Astrocyte (in vitro differentiated cells and primary cell): ENCODE measurements at places on chromosomes 13 and 19. TPM values are rescaled to one million over a fixed set of nuclear protein-coding genes. Genes with fewer than 3 reads are reported as not detected.

DNA sequence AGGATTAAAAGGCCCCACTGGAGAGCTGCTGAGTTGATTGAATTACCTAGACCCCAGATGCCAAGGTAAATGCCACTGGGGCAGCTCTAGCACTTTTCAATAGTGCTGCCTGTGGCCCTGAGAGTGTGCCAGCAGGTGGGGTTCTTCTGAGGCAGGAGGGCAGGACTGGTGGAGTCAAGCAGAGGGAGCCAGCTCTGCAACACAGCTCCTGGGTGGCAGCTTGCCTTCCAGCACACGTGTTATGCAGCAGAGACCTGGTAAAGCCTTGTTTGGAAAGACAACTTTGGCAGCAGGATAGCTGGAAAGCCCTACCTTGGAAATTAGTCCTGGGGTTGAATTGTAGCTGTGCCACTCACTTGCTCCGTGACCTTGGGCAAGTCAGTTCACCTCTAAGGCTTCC is 306.6 kb downstream of the ATP8A2 start:
- no peak for DNase-seq

SIRT2 gene
- 35.3 and 35.7 TPM in 2 replicates for total RNA-seq

DNA sequence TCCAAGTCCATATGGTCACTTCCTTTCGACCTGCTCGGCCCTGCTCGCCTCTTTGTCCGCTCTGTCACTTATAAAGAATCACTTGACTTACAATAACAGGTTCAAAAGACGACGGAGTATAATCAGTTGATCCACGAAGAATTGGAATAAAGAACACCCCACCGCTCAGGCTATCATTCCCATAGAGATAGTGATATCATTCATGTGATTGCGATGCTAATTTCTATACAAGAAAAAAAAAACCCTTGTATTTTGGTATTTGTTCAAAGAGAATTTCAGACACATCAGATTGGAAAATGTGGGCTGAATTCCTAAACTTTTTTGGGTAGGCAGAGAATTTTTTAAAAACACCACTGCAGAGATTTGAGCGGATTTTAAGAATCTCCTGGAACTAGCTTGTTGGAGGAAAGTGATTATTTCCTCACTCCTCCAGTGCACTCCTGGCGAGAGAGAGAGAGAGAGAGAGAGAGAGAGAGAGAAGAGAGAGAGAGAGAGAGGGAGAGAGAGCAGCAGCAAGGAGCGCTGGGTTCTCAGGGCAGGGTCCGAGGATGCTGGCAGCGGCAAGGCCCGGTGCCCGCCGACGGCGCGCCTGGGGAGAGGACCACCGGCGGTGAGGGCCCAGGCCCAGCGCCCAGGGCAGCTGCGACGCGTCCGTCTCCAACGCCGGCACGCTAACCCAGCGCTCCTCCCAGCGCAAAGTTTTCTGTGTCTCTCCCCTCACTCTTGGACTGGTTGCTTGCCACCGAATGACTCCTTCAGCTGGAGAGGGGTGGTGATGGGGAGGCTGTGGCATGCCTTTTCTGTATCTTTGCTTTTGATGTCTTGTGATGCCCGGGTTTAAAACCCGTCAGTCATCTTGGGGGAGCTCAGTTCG is 149.0 kb upstream of the ZNF536 start:
- DNase-seq: no peak

DNA sequence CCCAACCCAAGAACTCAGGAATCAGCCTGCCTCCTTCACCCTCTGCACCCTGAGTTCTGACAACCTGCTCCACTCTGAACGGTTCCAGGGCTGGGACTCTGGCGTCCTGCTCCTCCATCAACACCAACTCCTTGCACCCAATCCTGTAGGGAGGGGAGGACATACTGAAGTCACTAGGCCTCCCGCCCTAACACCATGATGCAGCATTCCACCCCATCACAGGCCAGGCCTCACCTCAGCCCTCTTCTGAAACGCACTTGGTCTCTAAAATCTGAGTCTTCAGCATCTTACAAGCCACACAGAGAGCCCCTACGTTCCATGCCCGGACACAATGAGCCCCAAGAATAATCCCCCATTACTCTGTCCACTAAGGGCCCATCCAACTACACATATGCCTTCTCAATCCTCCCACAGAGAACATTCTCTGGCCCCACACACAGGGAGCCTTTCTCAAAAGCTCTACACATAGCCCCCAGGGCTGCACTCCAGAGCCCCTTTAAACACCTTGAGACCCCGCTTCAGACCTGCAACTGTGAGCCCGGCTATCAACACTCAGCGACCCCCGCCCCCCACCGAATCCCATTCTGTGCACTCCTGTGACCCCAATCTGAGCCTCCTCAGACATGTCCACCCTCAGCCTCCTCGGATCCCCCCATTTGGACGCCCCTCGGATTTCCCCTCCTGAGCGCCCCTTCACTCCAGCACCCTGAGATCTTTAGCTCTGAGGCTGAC is 567 bp downstream of the ALKBH6 start:
- no peak for DNase-seq

GRCh38 chr19:10670182-10670581 is 16.0 kb downstream of the ILF3 start:
- no peak for DNase-seq

- no peak for DNase-seq
Measured at GRCh38 chr19:48752496-48753365, at the start of gene FUT1. Gene FUT1, minus strand, starts transcription at chr19:48752641. Its CDS starts 1,360 bp downstream, at chr19:48751281.

- DNase-seq: peak; percentile 31
Measured at GRCh38 chr19:48745208-48745995, 1.3 kb downstream of the IZUMO1 start.

DNA sequence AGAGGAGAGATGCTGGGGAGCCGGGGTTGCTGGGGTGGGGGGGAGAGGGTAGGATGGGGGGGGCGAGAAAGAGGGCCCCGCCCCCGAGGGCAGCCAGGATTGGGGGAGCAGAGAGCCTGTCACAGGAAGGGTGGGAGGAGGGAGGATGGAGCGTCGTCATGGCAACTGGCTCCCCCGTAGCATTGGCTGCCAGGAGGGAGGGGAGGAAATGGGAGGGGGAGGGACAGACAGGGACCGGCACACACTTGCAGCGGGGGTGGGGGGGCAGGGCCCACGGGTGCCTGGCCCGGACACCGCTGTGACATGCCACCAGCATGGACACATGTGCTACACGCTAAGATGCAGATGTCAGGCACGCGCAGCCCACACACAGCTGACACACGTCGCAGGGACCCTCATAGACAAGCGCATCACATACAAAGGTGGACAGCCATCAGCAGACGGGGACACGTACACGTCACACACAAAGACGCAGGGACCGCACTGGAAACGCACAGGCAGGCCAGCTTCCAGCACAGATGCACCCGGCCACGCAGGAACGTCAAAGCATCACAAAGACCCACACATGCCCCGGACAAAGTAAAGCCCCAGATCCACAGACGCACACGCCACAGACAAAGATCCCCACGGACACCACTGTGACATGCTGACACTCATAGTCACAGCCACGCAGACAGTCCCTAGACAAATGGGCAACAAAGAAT is at the start of gene LMTK3:
Gene LMTK3 (minus strand): TSS at position 36 of the 704 bp plus-strand sequence. CDS start 259 bp downstream, outside the sequence.
- peak; percentile 26 for DNase-seq

ZFR2 gene
- 2.0 and 2.1 TPM in 2 replicates for total RNA-seq

GRCh38 chr13:29943273-29943672 is 92.9 kb upstream of the UBL3 start:
- no peak for DNase-seq

DNA sequence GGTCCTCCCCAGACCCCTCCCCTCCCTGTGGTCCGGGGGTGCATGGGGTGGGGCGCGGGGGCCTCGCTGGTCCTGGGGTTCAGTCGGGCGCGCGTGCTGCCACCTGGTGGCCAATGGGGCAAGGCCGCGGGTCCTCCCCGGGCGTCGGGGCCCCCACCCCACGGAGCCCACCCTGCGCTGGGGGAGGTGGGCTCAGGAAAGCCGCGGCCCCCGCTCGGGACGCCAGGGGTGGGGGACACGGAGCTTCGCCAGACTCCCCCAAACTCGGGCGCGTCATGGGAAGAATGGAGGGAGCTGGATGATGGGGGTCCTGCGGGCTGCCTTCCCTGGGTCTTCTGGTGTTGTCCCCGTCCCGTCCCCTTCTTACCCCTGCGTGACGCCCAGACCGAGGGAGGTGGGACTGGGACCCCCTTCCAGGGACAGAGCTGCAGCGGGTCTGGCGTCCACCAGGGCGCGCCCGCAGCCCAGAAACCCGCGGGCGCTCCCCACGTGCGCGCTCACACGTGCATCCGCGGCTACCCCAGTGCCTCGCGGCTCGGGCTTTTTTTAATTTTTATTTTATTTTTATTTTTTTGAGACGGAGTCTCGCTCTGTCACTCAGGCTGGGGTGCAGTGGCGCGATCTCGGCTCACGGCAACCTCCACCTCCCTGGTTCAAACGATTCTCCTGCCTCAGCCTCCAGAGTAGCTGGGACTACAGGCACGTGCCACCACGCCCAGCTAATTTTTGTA is 19.8 kb upstream of the TCF3 start:
- DNase-seq: no peak

TPM4 gene
- 811 and 843 TPM in 2 replicates for total RNA-seq

GRCh38 chr19:10292206-10292788 is 2.5 kb downstream of the ICAM5 start:
- DNase-seq: no peak

DNA sequence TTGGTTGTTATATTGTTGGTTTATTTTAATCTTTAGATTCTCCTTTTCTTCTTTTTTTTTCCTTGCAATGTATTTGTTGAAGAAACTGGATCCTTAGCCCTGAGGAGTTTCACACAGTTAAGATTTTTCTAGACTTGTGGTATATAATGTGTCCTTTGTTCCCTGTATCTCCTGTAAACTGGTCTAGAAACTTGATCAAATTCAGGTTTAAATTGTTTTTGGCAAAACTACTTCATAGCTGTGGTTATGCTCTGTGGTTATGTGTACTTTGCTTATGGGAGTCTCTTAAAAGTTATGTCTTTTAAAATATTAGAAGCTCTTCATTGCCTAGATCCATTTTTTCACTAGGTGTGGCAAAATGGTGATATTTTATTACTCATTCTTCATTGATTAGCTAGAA is 3.7 kb upstream of the MTRF1 start:
- peak; percentile 71 for DNase-seq

ATP8B3 gene
- total RNA-seq: 3.0 and 4.4 TPM in 2 replicates

PLEKHA4 gene
- total RNA-seq: 27.5 and 32.8 TPM in 2 replicates

MADCAM1 gene
- 0.57 and 0.60 TPM in 2 replicates for total RNA-seq

GRCh38 chr19:46900341-46900740 is 39.5 kb downstream of the ARHGAP35 start:
- DNase-seq: no peak

- no peak for DNase-seq
Measured at GRCh38 chr19:38036707-38037611, 130.0 kb downstream of the SIPA1L3 start.

MIDN gene
- total RNA-seq: 119 and 141 TPM in 2 replicates

DNA sequence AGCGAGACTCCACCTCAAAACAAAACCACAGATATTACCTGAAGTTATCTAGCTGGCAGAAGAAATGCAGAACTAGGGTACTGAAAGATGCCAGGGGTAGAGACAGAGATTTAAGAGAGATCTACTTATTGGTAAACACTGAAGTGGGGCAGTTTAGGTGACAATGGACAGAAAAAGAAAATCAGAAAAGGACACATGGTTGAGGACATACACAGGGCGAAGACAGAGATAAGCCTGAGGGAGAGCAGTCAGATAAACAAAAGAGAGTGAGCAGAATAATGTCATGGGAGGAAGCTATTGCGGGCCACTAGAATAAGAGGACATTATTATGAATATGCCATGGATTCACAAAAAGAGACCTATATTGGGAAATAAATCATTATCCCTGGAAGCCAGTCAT is 3.3 kb downstream of the NEK5 start:
- DNase-seq: no peak

GRCh38 chr13:110129076-110129475 is 177.9 kb downstream of the COL4A1 start:
- no peak for DNase-seq

GRCh38 chr13:97124915-97125809 is 97.0 kb upstream of the MBNL2 start:
- DNase-seq: peak; percentile 89

NKPD1 gene
- not detected in 2 replicates for total RNA-seq

DNA sequence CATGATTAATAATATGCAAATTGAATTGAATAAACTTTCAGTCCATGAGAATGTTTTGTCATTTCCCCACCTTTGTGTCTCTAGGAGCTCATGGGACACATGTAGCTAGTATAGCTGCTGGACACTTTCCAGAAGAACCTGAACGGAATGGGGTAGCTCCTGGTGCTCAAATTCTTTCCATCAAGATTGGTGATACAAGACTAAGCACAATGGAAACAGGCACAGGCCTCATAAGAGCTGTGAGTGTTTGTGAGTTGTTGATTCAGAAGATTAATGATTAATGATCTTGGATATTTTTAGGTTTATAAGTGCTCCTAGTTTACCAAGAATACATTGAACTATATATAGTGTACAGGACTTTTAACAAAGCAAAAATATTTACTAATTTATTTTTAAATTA is 30.1 kb downstream of the TPP2 start:
- DNase-seq: no peak

DNA sequence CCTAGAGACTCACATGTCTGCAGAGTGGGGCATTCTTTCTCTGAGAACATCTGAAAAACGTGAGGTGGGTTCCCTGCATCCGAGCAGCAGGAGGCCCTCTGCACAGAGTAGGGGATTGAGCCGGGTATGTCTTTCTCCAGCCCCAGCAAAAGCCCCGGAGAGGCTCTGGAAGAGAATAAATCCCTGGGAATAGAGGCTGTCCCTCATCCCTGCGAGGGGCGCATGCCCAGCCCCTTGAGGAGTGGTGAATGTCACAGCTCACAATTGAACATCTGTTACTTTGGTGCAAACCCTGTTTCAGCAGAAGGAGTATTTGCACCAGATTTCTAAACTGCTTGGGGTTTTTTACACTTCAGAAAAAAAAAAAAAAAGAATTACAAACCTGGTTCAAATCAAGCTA is 164.6 kb downstream of the FGF14 start:
- no peak for DNase-seq

DNA sequence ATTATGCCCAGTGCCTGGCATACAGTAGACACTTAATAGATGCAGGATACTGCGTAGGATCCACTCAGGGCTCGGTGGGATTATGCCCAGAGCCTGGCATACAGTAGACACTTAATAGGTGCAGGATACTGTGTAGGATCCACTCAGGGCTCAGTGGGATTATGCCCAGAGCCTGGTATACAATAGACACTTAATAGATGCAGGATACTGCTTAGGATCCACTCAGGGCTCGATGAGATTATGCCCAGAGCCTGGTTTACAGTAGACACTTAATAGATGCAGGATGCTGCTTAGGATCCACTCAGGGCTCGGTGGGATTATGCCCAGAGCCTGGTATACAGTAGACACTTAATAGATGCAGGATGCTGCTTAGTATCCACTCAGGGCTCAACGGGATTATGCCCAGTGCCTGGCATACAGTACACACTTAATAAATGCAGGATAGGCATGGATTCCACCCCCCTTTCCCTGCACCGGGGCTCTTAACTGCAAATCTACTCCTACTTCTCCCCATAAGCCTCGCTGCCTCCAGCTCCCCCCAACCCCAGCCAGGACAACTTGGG is 24.9 kb downstream of the SMIM24 start:
- DNase-seq: no peak

INSR gene
- 7.9 and 9.2 TPM in 2 replicates for total RNA-seq

GRCh38 chr19:41219924-41220567 is 1.0 kb downstream of the AXL start:
- DNase-seq: peak; percentile 43

GRCh38 chr13:111518161-111518792 is 197.8 kb downstream of the TEX29 start:
- no peak for DNase-seq
